Right lobe of liver (tissue), 6 donors: ENCODE measurements at places on chromosomes 7 and 10.

DNA sequence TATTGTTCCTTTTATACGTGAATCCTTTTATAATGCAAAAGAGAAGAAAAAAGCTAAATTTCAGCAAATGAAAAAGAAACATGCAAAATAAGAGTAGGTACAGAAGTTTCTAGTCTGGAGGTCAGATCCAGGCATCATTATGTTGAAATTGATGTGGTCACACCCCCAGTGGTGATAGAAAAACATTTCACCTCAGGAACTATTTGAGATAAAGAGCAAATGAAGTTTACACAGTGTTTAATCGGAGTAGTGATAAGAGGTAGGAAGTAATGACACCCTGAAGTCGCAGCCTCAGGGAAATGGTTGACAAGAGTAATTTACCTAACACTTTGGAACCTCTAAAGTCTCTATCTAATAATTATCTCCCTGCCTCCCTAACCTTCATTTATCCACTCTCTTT lies 536.0 kb upstream of the STEAP1 start:
- no peak for DNase-seq

GRCh38 chr7:23863209-23863787 lies 153.3 kb downstream of the STK31 start:
- DNase-seq = no peak

- DNase-seq = no peak
These were observed 559 bp downstream of the KCNMA1 start for GRCh38 chr10:77636967-77637531.

GRCh38 chr10:129968020-129968852 lies 4.2 kb upstream of the EBF3 start:
- no peak for DNase-seq

DNA sequence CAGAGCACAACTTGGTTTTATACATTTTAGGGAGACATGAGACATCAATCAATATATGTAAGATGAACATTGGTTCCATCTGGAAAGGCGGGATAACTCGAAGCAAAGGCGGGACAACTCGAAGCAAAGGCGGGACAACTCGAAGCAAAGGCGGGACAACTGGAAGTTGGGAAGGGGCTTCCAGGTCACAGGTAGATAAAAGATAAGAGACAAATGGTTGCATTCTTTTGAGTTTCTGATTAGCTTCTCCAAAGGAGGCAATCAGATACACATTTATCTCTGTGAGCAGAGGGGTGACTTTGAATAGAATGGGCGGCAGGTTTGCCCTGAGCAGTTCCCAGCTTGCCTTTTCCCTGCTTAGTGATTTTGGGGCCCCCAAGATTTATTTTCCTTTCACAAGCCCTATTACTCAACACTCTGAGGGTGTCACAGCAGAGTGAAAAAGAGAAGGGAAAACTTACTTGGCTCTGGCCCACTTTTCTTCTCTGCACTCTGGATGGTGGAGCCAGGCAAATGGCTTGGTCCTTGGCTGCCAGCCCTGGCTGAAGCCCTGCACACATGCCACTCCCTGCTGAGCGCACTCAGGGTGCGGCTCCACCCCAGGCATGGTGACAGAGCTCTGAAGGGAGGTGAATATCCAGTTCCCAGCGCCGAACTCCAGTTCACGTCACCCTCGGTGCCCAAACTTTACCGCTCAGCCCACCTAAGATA lies 46.7 kb downstream of the PARD3 start:
- peak; percentile 95 for DNase-seq

- no peak for DNase-seq
These were observed 644 bp downstream of the BUD23 start for GRCh38 chr7:73683788-73684693.

GRCh38 chr7:148472406-148472805 lies 118.2 kb upstream of the C7orf33 start:
- no peak for DNase-seq

DNA sequence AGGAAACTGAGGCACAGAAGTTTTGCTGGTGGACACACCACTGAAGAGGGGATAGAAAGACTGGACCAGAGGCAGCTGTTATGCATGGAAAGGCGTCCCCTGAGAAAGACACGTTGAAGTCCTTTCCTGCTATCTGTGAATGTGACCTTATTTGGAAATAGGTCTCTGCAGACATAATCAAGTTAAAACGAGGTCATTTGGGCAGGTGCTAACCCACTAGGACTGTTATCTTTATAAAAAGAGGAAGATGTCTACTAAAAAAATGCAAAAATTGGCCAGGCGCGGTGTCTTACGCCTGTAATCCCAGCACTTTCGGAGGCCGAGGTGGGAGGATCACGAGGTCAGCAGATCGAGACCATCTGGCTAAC lies 31.6 kb downstream of the ELMO1 start:
- no peak for DNase-seq

DNA sequence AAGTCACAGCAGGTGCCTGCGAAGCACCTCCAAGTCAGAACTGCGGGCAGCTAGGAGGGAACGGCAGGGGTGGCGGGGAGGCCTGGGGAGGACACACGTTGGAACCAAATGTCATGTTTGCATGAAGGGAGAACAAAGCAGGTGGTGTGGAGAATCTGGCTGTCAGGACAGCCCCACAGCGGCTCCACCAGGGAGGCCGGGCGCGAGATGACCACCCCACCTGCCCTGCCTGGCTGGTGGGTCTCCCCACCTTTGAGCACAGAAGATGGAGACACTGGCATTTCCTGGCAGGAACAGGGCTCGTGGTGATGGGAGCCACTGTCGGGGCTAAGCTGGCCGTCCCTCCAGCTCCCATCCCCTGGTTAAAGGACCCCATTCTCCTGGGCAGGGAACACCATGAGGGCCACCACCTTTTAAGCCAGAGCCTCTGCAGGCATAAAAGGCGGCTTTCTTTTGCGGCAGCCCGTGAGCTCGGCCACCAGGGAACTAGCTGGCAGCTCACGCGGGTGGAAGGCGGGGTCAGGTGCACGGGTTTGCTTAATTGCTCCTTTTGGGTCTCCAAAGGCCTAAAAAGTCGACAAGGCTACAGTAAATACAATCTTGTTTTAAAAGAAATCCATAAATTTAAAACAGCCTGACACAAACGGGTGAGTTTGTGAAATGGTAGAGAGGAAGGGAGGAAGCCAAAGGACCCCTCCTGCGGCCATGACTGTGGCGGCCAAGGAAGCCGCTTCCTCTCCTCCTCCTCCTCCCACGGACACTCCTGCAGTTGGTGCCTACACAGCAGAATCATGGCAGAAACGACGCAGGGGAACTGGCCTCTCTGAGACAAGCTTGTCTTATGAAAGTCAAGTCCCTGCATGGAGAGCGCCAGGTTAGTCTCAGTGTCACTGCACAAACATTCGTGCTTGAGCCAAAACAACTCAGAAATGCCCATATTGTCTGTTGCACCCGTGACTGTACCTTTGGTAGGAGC lies 213.8 kb downstream of the DNAJB6 start:
- DNase-seq = no peak

DNA sequence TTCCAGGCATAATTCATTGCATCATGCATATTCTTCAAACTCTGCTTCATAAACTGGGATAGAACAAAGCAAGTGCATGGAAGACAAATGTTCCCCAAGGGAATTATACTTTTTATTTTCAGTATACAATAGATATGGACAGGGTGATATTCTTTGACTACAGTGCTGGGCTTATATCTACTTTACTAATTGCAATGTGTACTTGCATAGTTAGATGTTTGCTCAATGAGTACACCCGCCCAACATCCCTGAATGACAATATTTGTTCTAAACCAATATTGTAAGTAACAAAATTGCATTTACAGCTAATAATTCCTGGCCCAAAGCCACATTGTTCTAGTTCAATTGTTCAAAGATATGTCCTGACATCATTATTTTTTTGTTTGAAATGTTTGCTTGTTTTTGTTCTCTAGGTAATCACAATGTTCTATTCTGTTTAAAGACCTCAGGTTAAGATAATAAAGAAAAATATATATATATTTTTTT lies 171.4 kb downstream of the PTN start:
- no peak for DNase-seq
